Activated naive CD8-positive, alpha-beta T cell treated with anti-CD3 and anti-CD28 coated beads, Interleukin-2, amount 50 U/mL, for 16 hours (primary cell): ENCODE measurements at places on chromosomes 6 and 20.

DNA sequence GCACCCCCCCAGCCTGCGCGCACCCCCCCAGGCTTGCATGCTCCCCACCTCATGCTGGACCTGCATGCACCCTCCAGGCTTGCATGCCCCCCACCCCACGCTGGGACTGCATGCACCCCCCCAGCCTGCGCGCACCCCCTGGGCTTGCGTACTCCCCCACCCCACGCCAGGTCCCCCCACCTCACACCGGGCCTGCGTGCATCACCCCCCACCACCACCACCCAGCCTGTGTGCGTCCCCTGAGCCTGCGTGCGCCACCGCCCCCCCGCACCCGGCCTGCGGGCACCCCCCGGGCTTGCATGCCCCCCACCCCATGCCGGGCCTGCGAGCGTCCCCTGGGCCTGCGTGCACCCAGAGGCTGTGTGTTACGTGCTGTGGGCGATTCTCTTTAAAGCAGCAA, 61.0 kb upstream of the SLCO4A1 start:
- no peak for DNase-seq

- DNase-seq = no peak
Measured at GRCh38 chr6:13294499-13295069, 33.8 kb downstream of the TBC1D7 start.

DNA sequence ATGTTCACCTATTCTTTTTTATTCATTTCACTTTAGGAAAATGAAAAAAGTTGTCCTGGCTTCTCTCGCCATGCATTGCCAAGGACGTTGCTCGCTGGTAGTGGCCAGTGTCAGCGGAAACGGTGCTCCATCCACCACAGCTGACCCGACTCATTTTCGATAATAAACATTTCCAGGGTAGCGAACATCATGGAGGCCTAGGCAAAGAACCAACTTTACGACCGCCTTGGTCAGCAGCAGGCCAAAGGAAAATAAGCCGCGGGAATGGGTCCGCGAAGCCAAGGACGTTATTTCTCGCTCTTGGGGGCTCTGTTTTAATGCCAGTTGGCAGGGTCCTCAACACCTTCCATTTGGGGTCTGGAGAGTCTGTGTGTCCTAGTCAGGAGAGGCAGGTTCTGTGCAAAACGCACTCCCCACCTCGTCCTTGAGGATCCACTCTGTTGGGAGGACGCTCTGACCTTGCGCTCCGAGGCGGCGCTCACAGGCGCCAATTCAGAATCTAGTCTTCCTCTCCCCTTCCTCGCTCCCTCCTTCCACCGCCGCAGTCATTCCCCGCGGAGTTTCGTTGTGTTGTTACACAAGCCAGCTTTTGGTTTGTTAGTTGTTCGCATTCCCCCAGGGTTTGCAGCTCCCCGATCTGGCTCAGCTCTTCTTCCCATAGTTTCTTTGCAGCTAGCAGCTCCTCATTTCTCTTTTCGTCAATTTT, 4.1 kb upstream of the PAX1 start:
- DNase-seq = no peak

GRCh38 chr6:19632230-19632629, 204.9 kb upstream of the ID4 start:
- DNase-seq = no peak

DNA sequence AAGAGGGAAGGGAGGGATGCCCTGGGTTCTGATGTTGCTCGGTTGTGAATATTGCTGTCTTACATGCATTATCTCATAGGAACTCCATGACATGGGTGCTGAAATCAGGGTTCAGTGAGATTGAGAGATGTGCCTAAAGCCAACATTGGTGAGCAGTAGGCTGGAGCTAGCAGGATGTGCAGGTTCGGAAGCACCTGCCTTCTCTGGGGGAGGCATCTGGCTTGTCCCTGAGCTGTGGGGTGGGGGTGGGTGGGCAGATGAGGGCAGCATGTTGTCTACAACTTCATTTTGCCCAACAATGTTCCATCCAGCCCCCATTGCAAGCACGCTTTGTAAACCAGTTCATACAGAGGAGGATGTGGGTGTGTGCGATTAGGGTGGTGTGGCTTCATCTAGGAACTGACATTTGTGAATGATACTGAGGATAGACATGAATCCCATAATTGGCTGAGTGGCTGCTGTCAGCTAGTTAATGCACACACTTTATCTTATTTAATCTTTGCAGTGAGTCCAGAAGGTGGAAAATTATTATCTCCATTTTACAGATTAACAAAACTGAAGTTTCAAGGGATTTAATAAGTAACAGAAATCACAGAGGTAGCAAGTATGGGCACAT, 119.4 kb downstream of the SYNDIG1 start:
- no peak for DNase-seq

GRCh38 chr20:53681352-53682212, 87.9 kb upstream of the ZNF217 start:
- DNase-seq = no peak

DNA sequence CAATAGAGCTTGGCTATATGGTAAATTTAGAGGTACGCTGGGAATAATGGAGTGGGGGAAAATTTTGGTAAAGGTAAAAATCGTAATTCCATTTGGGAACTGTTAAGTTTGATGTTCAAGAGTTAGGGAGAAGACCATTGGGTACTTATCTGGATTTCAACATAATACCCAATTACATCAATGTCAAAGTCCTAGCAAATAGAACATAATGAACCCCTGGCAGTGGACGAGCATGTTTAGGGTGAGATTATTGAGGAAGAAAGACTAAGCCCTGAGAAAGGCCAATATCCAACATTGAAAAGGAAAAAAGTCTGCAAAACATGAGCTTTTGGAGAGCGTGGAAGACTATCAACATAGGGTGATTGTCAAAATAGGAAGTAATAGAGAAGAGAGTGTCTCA, 106.6 kb downstream of the TSHZ2 start:
- no peak for DNase-seq

DNA sequence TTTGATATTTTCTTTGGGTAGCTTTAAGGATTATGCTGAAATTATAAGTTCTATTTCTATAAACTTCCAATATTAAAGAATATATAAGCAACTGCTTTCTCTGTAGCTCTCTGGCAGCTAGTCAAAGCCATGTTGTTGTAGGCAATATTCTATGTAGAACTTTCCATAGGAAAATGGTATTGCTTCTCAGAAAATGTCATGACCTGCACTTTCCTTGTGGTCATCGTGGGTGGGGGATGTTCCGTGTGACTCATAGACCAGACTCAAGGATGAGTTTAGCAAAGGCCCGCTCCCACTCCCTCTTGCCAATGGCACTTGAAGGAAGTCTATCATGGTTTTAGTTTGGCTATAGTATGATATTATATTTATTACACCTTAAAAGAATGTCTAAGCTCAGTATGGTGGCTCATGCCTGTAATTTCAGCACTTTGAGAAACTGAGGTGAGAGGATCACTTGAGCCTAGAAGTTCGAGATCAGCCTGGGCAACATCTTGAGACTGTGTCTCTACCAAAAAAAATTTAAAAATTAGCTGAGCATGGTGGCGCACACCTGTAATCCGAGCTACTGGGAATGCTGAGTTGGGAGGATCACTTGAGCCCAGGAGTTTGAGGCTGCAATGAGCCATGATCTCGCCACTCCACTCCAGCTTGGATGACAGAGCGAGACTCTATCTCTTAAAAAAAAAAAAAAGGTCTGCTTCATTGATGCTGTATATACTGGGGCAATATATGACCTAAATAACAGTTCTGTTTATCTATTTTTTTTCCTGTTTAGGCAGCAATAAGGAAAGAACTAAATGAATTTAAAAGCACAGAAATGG, 36.6 kb upstream of the LTV1 start:
- peak; percentile 66 for DNase-seq

DNA sequence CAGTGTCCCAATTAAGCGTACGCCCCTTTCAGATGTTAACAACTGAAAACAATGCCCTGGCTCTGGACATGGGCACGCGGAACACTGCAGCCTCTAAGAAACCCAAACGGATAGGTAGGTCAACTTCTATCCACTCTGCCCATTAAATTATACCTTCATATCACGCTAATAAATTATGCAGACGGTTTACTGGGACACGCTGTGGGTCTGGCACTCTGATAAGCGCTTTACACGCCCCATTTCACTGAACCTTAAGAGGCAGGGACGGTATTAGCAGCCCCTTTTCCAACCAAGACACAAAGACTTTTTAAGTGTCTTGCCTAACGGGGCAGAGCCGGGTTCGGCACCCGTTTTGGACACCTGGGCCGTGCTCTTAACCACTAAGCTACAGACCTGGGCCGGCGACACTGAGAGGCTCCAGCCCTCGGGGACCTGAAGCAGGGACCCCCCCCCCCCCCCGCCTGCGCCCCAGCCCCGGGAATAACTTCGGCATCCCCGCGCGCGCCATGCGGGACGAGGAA, 744 bp downstream of the STAU1 start:
- DNase-seq = no peak

DNA sequence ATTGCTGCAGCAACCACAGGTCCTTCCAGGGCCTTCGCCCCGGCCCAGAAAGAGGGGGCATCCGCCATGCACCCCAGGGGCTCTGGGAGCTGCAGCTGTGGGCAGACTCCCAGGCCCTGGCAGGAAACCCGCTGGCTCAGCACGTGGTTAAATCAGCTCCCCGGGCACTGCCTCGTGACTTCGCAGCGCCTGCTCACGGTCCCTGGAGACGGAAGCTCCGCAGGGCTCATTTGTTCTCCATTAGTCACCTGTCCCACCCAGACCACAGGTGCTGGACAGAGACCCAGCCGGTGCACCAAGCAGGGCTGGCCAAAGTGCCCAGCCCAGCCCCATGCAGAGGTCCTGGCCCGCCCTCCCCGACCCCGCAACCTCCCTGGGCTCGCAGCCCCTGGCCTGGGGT, 14.7 kb downstream of the KCNQ2 start:
- DNase-seq = no peak

DNA sequence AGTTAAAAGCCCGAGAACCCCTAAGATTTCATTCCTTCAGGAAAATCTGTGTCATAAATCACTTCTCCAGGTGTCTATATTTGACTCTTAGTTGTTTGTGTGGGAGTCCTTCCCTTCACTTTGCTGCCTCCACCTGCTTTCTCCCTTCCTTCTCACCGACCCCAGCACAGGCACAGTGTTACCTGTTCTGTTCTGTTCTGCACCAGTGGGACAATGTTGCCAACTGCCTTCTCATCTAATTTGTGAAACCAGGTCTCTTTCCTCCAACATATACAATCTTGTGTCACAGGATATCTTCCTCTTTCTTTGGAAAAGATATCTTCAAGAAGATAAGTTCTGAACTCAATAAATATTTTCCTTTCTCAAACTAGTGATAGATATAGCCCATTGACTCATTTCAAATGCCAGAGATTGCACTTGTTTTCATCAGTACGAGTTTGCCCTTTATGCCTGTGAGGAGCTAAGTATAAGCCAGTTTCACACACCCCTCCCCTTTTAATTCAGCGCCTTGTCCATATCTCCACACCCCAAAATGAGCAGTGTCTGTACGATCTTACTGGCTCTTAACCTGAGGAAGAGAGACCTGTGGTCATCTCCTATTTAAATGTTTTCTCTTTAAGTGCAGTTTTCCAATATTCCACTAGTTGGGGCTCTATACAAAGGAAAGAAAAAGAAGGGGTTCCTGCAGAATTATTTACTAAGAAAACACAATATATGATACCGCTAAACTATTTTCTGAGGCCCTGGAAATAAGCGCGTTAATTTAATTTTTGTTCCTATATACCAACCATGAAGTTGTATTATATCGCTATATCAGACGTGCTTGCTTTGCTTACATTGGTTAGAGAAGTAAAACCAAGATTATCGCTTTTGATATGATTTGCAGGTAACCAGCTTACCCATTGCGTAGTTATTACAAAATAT, 81.6 kb upstream of the PREP start:
- no peak for DNase-seq

GRCh38 chr6:43817192-43817591, 47.2 kb downstream of the VEGFA start:
- DNase-seq = no peak

- DNase-seq = no peak
Measured at GRCh38 chr6:54266400-54266923, 41.8 kb upstream of the TINAG start.

- DNase-seq = no peak
Measured at GRCh38 chr6:66198062-66198624, 491.1 kb upstream of the EYS start.

DNA sequence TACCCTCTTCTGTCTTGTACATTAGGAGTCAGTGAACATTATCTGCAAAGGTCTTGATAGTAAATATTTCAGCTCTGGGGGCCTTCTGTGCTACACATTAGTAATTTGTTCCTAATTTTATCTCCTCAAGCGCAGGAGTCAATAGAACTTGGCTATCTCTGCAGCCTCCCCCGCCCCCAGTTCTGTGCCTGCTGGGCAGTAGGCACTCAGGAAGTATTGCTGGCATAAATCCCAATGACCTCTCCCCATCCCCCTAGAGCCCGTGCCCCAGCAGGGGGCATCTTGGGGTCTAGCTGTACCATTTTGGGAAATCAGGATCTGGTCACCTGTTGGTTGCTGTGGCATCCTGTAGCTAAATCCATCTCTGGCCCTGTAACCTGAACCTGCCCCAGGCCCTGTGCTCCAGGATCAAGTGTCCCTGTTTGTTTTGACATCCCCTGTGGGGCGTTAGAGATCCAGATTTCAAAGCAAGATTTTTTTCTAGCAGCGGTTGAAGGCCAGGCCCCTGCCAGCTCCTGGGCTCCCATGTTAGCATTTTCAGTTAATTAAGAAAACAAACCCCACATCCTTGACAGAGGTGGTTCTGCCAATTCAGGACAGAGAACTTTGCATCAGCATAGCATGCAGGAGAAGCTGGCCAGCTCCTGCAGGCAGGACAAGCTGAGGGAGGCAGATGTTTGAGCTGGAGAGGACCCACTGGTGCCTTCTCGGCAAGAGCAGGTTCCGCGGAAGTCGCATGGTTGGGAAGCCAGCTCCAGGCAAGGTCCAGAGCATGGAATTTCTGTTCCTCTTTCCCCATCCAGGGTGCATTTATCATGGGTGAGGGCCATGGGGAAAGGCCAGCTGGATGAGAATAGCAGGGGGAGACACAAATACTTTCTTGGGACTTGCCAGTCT, 32.1 kb downstream of the DAAM2 start:
- DNase-seq = no peak

DNA sequence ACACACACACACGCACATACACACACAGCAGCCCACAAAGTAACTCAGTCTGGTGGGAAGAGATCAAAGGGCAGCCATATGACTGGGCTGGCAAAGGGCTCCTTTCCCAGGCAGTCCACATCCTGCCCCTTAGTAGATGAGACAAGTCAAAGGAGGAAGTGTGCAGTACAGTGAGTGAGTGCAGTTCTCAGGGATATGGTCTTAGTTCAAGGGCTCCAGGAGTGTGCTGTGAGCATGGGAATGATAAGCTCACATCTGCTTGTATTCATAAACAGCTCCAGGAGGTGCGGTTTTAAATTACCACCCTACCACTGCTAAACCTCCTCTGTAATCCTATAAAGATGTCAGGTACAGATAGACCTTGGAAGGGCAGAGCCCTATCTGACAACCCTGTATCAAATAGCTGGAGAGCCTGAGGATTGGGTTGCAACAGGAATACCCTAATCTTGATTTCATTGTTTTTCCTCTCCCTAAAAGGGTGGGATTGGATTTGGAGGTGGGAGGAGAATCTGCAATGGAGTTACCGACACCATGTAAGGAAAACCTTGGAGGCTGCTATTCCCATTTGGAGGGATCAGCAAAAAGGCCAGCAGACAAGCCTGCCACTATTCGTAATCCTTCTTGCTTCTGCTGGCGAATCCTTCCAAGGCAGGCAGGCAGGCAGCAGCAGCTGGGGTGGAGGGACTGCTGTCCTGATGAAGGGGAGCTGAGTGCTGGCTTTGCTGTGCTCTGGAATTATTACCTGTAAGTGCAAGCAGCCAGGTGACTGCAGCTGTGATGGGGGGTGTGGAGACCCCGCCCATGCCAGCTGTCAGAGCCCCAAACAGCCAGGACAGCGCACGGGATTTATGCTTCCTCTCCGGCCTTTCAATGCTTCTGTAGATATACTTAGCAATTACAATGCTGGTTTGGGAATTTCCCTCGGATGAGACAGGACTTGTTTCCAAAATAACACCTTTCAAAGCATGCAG, 342.7 kb downstream of the PRL start:
- no peak for DNase-seq
